ENCODE measurements at places on chromosomes 7 and 10.

- DNase-seq, result peak; percentile 34
These were observed 29.7 kb upstream of the GTF2I start for GRCh38 chr7:74627661-74628411.

GRCh38 chr7:67984326-67984725 is 987.7 kb downstream of the TYW1 start:
- DNase-seq, result no peak

GRCh38 chr7:44767912-44768627 is 19.4 kb downstream of the ZMIZ2 start:
- peak; percentile 53 for DNase-seq

GRCh38 chr7:34851431-34851830 is 185.9 kb downstream of the DPY19L1 start:
- DNase-seq, result no peak

GRCh38 chr10:27192284-27192683 is 37.1 kb downstream of the MASTL start:
- DNase-seq, result peak; percentile 75

DNA sequence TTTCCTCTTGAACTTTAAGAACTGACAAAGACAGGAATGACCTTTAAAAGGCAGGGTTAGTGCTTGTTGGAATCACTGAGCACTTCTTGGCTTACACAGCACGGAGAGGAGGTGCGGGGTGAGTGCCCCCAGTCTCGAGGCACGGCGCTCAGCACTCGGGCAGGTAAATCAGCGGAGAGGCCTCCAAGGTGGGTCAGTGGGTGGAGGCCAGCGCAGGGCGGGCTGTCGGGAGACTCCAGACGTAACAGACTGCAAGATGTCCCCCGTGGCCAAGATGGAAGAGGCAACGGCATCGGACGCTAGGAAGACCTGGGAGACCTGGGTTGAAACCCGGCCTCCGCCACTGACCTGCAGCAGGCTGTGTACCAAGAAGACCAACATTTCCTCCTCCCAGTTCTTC is 149.4 kb downstream of the MAD1L1 start:
- DNase-seq, result no peak

GRCh38 chr7:70143075-70144044 is 545.1 kb downstream of the AUTS2 start:
- peak; percentile 93 for DNase-seq

GRCh38 chr7:74376256-74377036 is 77.3 kb upstream of the GTF2IRD1 start:
- no peak for DNase-seq

GRCh38 chr7:76185187-76185896 is 16.4 kb upstream of the SRRM3 start:
- DNase-seq, result no peak

DNA sequence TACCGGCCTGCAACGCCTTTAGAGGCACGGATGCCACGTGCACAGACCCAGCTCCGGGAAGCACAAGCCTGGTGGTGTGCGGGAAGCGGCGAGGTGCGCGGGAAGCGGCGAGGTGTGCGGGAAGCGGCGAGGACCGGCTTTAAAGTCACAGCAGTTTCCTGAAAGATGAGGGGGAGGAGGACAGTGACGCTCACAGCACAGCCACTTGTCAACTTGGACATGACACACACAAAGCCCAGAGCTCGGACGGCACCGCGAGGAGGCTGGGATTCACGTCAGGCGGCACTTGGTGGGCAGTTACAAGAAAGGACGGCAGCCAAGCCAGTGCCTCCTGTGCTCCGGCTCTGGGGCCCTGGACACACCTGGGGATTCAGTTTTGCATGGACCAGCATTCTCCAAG is 525.9 kb downstream of the DNAJB6 start:
- no peak for DNase-seq

- peak; percentile 31 for DNase-seq
These were observed 1.2 kb downstream of the CYREN start for GRCh38 chr7:135169141-135169963.

DNA sequence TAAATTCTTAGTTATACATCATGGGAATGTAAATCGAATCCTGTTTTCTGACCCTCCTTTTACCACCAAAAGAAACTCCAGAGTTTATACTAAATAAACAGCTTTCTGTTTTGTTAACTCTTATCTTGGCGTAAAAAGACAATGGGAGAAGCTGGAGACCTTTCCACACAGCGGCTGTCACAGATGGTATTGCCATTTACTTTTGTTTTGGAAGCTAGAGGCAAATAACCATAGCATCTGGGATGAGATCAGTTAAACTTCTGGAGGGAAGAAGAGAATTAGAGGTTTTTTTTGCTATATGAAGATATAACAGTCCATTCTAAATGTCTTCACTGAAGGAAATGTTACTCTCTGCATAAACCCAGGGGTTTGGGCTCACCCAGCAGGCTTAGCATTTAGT is 258.9 kb downstream of the REEP3 start:
- DNase-seq, result no peak

GRCh38 chr7:124959676-124960075 is 30.1 kb upstream of the POT1 start:
- DNase-seq, result no peak

DNA sequence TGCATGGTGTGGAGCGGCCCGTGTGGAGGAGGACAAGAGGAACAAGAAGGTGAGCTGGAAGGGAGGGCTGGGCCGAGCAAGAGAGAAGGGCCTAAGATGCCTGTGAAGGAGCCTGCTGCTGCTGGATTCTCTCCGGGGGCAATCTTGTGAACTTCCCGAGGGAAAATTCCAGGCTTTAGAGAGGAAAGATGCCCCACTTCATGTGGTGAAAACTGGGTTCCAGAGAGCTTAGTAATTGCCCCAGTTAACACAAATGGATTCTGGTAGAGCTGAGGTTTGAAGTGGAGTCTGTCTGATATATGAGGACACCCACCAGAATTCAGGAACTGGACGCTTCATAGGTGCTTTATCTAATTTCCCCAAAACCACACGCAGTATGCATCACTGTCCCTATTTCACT is 114.1 kb upstream of the ZMIZ1 start:
- peak; percentile 82 for DNase-seq

Measured in fibroblast of skin of right quadriceps (primary cell).